ENCODE measurements at places on chromosomes 16 and 17.

DNA sequence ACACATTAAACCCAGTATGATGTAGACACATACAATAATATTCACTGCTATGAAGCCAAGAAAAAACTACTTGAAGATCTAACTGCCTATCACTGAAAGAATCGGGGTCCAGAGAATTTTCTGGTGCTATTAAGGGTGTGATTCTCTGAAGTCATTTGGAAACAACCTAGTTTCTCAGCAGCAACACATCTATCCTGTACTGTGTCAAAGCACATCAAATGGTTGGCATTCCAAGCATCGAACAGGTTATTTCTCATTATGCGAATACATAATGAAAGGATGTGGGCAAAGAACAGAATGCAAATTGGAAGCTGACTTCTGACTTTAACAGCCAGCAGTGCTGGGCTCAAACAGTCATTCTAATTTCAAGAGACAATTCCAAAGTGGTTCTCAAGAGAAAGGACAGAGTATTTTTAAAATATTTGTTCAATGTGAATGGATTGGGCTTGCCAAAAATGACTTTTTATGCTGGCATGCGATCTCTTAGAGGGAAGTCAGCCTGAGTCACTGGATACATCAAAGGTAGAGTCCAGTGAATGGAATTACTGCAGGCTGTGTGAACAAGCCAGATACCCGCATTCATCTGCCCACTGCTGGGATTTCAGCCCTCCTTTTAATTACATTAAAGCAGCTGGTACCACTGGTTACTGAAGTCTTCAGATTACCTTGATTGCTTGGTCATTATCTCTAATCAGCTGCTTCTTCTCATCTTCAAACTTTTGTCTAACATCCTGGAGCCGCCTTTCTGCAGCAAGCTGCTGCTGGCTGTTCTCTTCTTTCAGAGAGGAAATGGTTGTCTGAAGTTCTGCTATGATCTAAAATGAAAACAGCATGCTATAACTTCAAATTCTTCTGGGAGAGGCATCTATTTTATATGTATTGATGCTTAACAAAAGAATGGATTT lies 181.2 kb upstream of the AXIN2 start:
- no peak for DNase-seq

GRCh38 chr17:56602292-56603130 lies 9.0 kb downstream of the NOG start:
- no peak for DNase-seq

DNA sequence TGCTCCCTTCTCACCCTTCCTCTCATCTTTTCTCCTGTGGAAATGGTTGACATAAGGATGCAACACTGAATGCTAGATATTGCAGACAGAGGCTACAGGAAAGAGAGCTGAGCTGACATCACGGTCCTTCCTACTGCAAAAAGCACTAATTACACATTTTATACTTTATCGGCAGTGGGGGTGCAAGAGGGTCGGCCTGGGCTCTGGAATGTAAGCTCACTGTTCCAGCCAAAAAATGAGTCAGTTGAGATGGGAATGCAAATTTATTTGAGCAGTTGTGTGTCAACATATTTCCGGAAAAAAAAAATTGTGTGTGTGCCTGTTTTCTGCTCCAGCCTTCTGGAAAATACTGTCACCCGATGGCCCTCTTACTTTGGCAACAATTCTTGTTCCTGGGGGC lies 14.1 kb upstream of the MRTFB start:
- DNase-seq, result no peak

- DNase-seq, result no peak
These were observed 18.4 kb downstream of the PRSS54 start for GRCh38 chr16:58276346-58276951.

GRCh38 chr17:30188211-30188939 lies 47.1 kb downstream of the SLC6A4 start:
- no peak for DNase-seq

DNA sequence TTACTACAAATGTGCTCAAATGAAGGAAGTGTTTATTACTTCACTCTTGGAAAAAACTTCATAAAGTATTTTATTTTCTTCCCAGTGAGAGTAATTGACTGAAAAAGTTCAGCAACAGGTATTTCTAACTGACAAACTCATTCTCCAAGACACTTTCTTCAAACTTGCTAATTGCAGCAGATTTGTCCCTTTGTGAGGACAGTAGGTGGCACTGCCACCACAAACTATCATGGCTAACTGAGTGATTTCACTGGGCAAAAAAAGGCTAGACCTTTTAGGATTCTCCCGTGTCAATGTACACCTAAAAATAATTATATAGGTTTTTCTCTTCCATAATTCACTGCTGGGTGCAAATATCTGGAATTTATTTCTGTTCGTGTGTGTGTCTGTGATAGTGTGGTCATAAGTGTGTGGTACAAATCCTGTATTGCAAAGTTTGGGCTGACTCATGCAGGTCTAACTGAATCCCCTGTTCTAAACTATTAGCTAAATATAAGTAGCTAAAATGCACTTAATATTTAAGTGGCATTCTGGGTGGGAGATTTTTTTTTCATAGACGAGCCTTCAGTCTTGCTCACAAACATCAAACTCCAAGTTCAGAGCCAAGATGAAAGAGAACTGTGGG lies 3.9 kb downstream of the HS3ST3A1 start:
- DNase-seq, result peak; percentile 19

DNA sequence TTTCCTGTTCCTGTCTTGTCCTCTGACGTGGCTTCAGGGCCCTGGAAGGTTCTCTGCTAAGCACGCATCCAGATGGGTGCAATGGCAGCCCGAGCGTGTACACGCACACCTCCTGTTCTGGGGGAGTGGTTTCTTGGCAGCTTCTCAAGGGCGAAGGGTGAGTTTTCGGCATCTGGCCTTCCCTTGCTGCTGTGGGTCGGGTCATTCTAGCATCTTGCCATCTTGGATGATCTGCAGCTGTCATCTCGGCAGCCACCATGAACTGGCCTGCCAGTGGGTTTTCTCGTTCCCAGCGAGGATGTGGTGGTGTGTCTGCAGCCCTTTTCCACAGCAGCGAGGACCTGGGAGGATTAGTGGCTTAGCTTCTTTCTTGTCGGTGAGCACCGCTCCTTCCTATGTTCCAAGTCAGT lies 10.6 kb downstream of the MSI2 start:
- no peak for DNase-seq

DNA sequence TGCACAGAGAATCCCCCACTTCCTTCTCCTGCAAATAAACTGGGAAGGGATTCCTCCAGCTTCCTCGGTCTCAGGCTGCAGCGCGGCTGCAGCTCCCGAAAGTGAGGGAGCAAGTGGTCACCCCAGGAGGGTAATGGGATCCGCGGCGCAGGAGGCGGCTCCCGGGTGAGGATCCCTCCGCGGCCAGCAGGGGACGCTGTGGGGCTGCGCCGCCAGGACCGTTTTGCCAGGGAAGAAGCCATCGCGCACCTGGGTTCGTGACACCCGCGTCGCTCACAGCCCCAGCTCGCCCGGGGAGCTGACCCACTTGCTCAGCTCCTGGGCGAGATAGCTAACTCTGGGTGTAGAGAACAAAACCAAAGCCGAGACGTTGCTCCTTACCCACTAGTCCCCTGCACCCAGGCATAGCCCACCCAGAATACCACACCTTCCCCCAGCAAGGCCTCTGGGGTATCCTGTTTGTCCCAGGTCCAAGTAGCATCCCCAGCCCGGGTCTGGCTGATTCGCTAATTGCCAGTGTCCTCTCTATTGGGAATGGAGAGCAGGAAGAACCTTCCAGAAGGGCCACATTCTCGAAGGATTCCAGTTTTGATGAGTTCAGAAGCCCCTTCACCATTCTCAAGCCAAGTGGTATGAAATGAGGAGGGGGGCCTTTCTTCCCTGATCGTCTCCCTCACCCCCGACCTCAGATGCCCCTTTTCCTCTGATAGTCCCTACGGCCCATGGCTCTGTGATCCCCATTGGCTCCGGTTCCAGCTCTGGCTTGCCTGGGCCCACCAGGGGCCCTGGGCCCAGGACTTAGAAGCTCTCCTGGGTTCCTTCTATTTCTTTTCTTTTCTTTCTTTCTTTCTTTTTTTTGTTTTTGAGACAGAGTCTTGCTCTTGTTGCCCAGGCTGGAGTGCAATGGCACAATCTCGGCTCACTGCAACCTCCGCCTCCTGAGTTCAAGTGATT lies 14.1 kb downstream of the CYGB start:
- no peak for DNase-seq

- no peak for DNase-seq
These were observed 127.5 kb downstream of the ZNF778 start for GRCh38 chr16:89344846-89345611.

DNA sequence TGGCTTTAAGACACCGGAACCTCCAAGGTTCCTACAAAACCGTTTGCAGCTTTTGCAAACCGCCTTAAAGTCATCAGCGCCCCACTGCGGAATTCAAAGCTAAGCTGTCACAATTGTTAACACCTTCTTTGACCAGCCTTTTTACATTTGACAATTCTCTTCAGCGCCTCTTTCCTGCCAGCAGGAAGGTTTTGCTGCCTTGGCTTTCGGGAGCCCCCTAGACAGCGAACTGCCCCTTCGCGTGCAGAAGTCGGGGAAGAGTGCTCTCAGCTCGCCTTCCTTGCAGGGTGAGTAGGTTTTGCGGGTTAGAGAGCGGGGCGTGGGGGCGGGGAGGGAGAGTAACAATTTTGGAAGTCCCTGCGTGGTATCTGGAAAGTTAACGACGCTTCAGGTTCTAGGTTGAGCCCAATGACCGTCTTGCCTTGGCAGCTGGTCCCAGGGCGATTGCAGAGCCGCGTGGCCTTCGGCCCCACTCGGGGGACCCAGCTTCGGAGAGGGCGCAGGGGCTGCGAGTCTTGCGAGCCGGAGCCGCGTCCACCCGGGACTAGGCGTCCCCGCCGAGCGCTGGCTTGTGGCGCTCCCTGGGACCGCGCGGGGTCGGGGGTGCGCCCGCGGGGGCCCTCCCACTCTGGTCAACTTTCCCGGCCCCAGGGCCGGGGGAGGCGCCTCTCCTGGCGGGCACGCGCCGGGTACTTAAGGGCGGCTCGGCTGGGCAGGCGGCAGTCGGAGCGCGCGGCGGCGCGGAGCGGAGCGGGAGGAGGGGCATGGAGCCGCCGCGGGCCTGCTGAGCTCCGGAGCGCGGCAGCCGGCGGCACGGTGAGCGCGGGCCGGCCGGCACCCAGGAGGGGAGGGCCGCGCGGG lies at the start of gene HAS3:
TSS of gene HAS3 (plus strand) at position 153 of the 861 bp plus-strand sequence. CDS start 3,743 bp downstream, outside the sequence.
- DNase-seq, result peak; percentile 35

GRCh38 chr16:78675951-78676792 lies 576.7 kb downstream of the WWOX start:
- no peak for DNase-seq

DNA sequence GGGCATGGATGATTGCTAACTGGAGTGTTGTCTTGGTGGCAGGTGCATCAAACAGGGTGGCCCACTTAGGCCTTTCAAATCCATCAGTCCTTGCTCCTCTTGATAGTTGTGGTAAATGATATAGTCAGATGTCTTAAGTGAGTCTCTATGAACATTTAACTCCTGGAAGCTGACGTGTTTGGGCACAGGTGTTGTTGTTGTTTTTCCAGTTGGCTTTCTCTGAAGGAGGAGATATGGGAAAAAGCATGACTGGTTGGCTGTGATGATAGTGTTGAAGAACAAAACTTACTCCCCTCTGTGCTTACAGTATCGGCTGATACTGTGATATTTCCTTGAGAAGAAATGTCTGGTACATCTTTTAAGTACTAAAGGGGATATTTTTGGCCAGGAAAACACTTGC lies 18.0 kb downstream of the TNRC6A start:
- DNase-seq, result no peak

DNA sequence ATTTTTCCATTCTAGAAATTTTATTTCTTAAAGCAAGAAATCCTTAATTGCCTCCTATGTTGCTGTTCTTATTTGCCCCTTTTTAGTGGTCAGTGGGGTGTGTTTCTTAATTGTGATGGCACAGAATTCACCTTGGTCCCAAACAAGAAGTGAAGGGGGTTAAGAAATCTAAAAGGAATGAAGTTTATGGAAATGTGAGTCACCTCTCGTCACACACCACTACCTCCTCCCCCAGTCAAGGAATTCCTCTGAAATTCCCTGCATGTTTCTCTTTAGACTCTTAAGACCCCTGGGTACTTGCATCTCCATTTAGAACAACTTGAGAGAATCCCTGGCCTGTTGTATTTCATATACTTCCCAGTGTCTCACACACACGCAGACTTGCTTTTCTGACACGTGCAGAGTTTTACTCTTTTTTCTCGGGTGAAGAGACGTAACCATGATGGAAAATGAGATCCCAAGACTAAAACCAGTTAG lies 247.4 kb downstream of the PRKCA start:
- no peak for DNase-seq

DNA sequence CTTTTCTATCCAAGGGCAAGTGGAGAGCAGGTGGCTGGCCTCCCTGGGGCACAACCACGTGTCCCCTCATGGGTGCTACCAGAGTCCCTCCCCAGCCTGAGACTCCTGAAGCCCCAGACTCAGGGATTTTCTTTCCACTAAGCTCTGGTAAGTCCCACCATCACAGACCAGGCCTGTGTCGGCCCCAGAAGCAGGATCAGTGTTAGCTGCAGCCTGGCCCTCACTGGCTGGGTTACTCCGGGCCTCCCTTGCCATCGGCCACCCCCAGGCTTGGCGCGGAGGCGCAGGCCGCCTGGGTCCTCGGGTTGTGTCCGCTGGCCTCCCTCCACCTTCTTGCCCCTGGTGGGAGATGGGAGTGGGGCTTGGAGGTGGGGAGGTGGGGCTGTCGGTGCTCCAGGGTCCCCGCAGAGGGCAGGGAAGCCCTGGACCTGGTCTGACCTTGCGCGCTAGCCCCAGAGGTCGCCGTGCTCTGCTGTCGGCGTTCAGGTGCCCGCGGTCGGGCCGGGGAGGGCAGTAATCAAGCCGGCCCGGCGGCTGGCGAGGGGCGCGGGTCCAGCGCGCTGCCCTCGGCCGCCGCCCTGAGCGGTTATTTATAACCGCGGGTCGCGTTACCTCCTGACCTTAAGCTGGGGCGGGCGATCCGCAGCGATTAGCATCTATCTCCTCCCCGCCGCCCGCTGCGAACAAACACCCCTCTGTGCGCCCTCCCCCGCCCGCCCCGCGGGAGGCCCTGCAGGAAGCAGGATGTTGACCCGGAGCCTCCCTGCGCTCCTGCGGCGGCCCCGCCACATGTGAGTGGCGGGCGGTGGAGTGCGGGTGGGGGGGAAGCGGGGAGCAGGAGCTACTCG lies 78.1 kb upstream of the TOB1 start:
- DNase-seq, result peak; percentile 91

GRCh38 chr16:88651989-88652761 lies 1.3 kb upstream of the CYBA start:
- DNase-seq, result no peak

All from LNCaP clone FGC (cell line).